Activated gamma-delta T cell treated with Interleukin-2 at 50 U/mL for 16 hours (primary cell): ENCODE measurements at places on chromosomes 7 and 10.

- no peak for DNase-seq
These were observed 121.4 kb upstream of the PHYHIPL start for GRCh38 chr10:59055045-59055444.

DNA sequence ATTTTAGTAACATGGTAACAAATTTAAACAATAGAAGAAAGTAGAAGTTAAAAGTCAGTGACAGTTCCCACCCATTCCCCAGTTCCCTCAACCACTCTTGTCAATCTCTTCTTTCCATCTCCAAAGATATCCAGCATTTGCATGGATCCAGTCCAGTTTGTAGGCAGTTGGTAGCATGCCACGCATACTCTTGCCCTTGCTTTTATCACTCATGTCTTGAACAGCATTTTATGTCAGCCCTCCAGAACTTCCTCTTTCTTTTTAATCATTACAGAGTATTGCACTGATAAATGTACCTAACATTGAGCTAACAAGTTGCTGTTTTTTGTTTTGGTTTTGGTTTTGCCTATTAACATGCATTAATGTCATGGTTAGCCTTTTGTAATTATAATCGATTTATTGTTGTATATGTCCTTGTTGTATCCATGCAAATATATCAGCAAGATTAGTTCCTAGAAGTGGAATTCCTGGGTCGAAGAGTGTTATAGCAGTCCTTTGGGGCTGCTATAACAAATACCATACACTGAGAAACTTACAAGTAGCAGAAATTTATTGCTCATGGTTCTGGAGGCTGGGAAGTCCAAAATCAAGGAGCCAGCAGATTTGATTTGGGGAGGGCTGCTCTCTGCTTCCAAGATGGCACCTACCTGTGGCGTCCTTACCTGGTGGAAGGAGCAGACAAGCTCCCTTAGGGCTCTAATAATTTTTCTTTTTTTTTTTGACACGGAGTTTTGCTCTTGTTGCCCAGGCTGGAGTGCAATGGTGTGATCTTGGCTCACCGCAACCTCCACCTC is 25.7 kb downstream of the CHST3 start:
- DNase-seq: no peak

- peak; percentile 11 for DNase-seq
These were observed 95.5 kb downstream of the CUL2 start for GRCh38 chr10:34994565-34995142.

DNA sequence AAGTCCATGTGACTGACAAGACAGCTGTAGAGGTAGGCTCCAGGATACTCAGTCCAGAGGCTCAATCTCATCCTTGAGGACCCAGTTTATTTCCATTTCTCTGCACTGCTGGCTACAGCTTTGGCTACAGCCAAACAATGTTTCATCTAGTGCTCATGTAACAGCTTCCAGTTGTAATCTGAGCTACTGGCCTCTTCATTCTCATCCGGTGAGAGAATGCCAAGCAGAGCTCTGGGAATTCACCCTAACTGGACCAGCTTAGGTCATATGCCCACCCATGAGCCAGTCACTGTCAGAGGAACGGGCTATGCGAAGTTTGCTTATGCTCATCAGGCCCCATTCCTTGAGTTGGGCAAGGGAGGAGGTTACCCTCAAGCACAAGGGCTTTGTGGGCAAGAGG is 192.9 kb downstream of the EVX1 start:
- no peak for DNase-seq

GRCh38 chr7:5397736-5398135 is 25.9 kb downstream of the TNRC18 start:
- DNase-seq: no peak

DNA sequence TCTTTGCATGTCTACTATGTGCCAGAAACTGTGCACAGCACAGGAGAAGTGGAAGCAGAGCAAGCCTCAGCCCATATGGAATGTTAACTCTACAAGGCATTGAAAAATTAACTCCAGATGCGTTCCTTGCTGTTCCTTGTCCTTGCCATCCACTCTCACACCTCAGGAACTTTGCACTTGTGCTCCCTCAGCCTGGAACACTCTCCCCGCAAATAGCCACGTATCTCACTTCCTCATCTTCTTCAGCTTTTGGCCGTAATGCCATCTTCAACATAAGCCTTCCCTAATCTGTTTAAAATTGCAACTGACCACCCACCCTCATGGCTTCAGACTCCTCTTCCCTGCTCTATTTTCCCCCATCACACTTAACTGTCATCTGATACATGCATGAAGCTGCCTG is 83.2 kb upstream of the CAPZA2 start:
- DNase-seq: no peak

GRCh38 chr10:90437452-90437851 is 420.4 kb downstream of the HTR7 start:
- DNase-seq: no peak

DNA sequence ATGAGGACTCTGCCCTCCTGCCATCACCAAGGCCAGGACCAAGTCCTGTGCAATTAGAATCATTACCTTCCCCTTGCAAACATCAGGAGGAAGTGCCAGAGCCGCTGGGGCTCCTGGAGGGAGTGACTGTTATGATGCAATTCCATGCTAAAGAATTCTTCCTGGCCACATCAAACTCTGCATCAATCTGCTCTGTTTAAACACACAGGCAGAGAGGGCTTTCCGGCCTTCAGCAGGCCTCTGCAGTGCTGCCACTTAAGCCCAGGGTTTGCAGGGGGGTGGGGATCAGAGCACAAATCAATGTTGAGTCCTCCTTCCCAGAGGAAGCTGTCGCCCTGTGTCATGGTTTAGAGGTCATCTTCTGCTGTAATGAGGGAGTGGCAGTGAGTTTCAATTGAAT is 58.1 kb downstream of the CTBP2 start:
- DNase-seq: no peak

DNA sequence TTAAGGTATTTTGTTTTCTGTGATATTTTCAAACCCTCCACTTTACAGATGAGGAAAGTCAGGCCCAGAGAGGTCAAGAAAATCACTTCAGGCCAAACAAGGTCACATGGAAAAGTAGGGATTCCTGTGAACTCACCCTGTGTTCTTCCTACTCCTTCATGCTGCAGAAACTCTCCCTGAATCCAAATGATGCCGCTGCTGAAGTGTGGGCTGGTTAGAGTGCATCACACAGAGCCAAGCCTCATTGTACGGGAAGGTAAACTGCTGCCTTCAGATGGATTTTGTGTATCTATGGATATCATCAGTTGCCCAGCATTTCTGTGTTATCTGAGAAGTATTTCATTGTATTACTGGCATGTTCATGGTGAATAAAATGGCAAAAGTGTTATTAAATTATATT is 75.4 kb downstream of the NRG3 start:
- DNase-seq: no peak

DNA sequence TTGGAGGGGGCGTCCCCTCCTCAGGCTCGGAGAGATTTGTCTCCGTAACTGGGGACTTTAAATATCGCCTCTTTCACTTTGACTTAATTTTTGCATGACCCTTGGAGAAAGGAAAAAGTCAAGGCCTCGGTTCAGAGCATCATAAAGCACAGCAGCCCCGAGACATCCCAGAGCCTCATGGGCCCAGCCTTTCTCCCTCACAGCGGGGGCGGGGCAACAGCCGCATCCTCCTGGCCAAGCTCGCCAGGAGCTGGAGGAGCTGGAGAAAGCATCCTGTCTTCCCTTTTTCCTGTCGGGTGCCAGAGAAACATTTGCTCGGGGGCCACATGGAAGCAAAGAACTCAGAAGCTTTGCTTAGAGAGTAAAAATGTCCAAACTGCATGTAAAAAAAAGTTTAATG is 43.6 kb upstream of the DPYSL4 start:
- no peak for DNase-seq

GRCh38 chr10:34590793-34591192 is 224.3 kb downstream of the PARD3 start:
- no peak for DNase-seq

- no peak for DNase-seq
These were observed 75.0 kb downstream of the ELFN1 start for GRCh38 chr7:1745018-1745532.

DNA sequence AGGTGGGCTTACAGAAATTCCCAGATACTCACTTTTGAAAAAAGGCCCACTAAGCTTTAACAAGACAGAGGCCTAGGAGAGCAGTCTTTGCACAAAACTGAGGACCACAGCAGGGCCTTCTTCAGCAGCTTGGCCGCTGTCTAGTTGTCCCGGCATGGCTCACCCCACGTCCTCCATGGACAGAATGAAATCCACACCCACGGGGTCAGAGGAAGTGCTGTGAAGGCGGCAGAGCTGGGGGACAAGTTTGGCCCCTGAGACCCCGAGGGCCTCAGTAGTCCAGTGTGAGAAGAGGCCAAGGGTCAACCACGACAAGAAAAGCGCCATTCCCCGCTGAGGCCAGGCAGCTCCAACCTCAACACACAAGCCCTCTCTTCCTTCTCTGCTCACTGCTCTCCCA is 78.9 kb downstream of the ZRANB1 start:
- no peak for DNase-seq

- DNase-seq: no peak
These were observed 56.9 kb downstream of the GRB10 start for GRCh38 chr7:50725774-50726173.

GRCh38 chr7:26499315-26499897 is 207.7 kb downstream of the SNX10 start:
- DNase-seq: no peak

GRCh38 chr7:155007947-155008346 is 5.0 kb upstream of the PAXIP1 start:
- peak; percentile 19 for DNase-seq

- no peak for DNase-seq
These were observed 43.8 kb downstream of the ADAMTS14 start for GRCh38 chr10:70715853-70716795.

GRCh38 chr7:74012842-74013249 is 15.1 kb upstream of the ELN start:
- no peak for DNase-seq

DNA sequence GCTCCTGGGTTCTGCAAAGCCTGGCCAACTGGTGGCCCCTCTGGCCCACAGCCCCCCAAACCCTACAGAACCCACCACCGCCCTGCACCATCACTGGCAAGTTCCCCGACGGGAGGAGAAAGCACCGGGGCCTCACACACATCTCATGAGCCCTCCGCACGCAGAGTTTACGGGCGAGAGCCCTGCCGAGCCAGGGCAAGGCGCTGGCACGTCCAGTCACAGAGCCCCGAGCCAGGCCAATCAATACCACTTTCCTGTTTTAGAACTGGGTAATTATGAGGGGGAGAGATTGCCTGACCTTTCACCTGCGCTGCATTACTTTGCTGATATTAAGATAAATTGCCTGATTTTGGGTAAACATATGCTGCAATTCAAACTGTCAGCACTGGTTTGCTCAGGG is 113.3 kb downstream of the EBF3 start:
- no peak for DNase-seq

- no peak for DNase-seq
These were observed at the start of gene OPN1SW for GRCh38 chr7:128775744-128776474. Gene OPN1SW, minus strand, starts transcription at chr7:128775794. Its CDS starts 13 bp downstream, at chr7:128775781.

- no peak for DNase-seq
These were observed 77.1 kb downstream of the GSAP start for GRCh38 chr7:77338883-77339629.

GRCh38 chr7:50957431-50957830 is 174.7 kb upstream of the GRB10 start:
- no peak for DNase-seq

GRCh38 chr10:100996678-100997359 is 2.8 kb upstream of the LZTS2 start:
- DNase-seq: peak; percentile 34

GRCh38 chr10:10941127-10941730 is 76.4 kb upstream of the CELF2 start:
- DNase-seq: no peak

DNA sequence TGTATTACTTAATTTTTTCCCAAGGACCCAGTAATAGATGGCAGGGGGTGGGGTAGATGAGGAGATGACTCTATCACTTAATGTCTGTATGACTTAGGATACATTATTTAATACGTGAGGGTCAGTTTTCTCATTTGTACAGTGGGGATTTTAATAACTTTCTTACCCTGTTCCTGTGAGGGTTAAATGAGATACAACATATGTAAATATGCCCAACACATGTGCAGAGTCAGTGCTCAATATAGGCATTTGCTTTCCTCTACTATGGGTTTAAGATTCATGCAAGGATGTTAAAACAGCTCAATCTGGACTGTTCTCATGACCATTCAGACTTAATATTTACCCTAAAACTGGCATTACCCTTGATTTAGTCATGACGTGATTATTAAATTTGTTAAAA is 31.2 kb downstream of the ST7 start:
- no peak for DNase-seq

DNA sequence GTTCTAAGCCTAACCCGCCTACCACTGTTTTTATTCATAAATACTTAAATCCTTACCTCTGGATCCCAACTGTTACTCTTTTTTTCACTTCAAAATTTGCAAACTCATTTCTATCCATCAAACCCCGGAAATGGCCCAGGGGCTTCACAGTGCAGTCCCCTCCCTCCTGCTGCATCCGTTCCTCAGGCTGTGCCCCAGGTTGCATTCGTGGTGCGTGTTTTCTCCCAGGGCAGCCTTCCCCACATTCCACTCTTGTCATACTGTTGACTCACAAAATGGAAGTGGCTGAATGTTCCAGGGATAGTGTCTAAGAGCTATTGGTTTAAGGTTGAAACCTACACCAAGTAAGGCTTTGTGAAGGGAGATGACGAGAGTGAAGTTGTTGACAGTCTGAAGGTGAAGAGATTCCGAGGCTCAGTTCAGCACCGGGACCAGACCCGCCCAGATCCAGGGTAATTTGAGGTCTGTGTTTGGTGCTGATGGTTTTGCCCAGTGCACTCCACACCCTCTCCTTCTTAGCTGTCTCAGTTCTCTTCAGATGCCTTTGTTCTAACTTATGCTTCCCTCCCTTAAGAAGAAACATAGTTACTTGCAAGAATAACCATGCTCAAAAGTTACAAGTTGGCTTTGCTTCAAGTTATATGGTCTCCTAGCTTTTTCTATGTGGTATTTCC is 7.7 kb downstream of the INSIG1 start:
- no peak for DNase-seq

GRCh38 chr10:77531441-77532001 is 106.1 kb downstream of the KCNMA1 start:
- DNase-seq: no peak

GRCh38 chr10:75049316-75050148 is 61.9 kb upstream of the SAMD8 start:
- DNase-seq: no peak

DNA sequence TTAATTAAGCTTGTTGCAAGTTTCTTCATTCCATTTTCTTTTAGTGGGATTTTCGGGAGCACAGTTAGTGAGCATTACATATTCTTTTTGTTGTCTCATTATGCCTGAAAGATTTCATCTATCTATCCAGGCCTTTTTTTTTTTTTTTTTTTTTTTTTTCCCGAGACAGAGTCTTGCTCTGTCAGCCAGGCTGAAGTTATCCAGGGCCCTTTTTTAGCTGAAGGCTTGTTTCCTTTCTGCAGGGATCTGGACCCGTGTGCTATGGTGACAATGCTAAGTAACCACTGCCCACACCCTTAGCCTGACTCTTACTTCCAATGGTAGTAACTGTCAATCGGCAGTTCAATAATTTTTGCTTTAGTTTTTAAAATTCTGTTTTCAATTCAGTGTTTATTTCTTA is 190.8 kb upstream of the MTPN start:
- DNase-seq: no peak

- DNase-seq: peak; percentile 8
These were observed 17.7 kb downstream of the CLIP2 start for GRCh38 chr7:74306730-74307469.

- DNase-seq: no peak
These were observed 13.2 kb upstream of the GDF10 start for GRCh38 chr10:47286591-47287315.
